Activated T-helper 9 cell treated with anti-CD3 and anti-CD28 coated beads, Interleukin-2, amount 50 U/mL, for 16 hours (primary cell): ENCODE measurements at places on chromosomes 12 and 14.
A peak's percentile ranks its signal among the peaks of the same experiment; 100 is the strongest.

DNA sequence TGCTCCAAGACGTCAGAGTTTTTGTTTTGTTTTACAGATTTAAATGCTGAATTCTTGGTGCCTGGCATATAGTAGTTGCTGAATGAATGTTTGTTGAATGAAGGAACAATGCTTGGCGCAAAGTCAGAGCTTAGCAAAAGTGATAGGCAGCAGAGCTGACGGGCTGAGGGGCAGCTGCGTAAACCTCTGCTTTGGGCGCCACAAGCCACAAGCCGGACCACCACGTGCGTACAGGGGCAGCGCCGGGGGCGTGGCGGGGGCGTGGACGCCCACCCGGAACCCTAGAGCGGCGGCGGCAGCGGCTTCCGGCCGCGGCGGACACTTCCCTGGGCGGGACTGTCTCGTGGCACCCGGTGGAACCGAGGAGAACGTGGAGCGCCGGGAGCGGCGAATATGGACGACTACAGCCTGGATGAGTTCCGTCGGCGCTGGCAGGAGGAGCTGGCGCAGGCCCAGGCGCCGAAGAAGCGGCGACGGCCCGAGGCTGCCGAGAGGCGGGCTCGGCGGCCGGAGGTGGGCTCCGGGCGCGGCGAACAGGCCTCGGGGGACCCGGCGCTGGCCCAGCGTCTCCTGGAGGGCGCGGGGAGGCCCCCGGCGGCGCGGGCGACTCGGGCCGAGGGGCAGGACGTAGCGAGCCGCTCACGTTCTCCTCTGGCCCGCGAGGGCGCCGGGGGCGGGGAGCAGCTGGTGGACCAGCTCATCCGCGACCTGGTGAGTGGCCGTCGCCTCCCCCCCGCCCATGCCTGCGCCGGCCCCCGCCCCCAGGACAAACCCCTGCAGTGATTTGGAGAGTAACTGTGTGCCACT is at the start of gene FBXW8:
TSS of gene FBXW8 (plus strand) at position 306 of the 807 bp plus-strand sequence. CDS start at position 394, 88 bp downstream.
- peak; percentile 46 for DNase-seq

- no peak for DNase-seq
Observed at GRCh38 chr12:23495472-23495871, 454.0 kb downstream of the SOX5 start.

DNA sequence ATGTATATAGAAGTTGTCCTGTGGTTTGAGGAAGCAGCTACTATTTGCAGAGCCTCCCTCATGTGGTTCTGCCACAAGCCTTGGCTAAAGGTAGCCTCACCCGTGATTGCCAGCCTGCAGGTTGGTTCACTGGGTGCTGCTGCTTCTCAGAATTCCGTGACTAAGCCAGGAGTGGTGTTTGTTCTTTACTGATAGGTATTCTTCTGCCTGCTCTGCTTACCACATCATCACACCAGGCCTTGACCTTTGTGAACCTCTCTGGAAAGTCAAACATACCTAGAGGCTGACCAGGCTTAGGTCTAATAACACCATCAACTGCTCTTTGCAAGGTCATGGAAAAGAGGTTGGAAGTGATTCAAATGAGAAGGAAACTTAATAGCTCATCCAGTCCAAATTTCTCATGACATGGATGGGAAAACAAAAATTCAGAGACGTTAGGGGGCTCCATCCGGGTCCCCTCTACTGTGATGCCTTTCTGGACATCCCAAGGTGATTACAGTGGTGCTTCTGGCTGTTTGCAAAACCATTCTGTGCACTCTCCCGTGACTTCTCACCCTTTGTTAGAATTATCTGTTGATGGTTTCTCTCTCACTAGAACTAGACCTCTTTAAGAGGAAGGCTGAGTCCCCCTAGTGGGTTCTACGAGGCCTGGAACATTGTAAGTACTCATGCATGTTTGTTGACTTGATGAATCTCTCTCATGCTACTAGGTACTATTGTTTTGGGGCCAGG is 8.5 kb upstream of the SOCS2 start:
- DNase-seq = no peak

DNA sequence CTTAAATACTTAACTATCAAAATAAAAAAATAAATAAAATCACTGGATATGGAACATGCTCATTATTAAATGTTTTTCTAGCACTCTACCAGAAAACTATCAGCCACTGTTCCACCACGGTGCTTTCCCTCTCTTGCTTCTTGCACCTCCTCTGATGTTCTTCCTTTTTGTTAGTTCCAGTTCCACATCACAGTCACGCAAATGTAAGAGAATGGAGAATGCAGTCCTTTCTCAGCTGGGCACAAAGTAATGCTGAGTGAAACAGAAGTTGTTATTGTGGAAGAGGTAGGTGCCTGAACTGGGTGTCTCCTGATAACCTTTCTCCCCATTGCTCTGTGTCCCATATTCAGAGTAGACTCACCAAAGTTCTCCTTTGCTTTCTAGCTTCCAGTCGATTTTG is 1116.9 kb upstream of the TMEM132C start:
- DNase-seq = no peak

DNA sequence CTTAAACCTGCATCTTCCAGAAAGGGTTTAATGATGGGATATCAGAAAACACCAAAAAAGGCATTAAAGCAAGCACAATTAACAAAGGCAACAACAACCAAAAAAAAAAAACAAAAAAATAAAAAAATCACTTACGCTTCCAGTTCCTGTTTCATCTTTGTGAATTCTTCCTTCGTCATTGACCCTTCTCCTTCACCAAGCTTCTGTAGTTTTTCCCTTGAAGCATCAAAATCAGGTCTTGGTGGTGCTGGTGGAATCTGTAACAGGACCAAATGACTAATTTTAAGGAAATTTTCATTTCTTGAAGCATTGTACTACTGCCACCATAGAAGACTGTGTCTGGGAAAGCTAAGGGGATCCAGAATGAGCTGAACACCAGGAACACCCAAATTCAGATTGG is 24.5 kb downstream of the SNX6 start:
- DNase-seq = no peak

DNA sequence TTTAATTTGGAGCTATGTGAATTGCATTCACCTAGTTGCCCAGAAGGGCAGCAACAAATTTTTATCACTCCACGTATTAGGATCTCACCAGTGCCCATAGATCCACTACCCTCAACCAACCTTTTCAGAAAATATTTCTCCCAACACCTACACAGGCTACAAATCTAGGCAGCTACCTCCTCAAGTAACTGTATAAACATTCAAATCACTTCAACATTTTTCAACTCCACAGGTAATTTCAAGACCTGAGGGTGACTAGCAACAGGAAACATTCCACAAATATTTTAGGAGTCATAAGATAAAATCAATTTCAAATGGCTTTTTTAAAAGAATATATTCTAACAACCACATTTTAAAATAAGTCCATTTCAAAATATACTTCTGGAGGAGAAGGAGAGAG is 12.9 kb downstream of the PHLDA1 start:
- DNase-seq = no peak

- no peak for DNase-seq
Observed at GRCh38 chr12:94561943-94562411, 88.4 kb downstream of the TMCC3 start.

GRCh38 chr12:50103767-50104321 is at the start of gene GPD1:
Gene GPD1, plus strand, starts transcription at chr12:50104008. Its CDS starts 43 bp downstream, at chr12:50104051.
- no peak for DNase-seq

DNA sequence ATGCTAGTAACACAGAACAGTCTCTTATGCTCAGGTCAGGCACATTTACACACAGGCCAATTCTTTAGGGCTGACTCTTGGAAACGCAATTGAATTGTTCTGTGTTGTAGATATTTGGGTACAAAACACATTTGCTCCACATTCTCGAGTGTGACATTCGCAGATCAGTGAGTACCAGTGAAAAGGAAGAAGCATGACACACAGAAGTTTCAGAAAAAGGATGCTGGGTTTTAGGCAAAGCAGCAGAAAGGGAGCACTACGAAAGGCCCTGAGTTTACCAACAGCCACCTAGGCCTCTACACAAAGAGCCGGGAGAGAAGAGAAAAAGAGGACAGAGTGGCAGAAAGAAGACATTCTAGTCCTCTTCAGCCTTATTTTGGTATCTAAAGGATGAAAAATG is 254.4 kb upstream of the BTG1 start:
- DNase-seq = no peak

GRCh38 chr14:33643426-33644181 is 307.3 kb downstream of the EGLN3 start:
- no peak for DNase-seq

- no peak for DNase-seq
Observed at GRCh38 chr12:130452546-130452945, 114.9 kb downstream of the PIWIL1 start.

DNA sequence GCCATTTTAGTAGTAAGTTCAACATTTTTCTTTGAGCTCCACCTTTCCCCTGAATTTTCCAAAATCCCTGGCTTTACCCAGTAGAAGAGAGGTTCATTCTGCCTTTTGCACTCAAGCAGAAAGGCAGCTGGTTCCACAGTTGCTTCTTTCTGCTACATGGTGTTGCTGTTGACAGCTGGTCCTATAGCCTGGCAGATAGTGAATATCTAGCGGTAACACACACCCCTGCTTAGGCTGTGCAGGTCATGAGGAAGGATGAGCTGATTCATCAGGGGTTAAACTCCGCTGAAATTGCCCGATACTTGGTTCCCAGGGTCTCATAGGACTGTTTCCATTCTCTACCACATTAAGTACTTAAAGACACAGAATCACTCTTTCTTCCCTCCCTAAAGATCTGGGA is 62.4 kb downstream of the PUS7L start:
- DNase-seq = no peak

DNA sequence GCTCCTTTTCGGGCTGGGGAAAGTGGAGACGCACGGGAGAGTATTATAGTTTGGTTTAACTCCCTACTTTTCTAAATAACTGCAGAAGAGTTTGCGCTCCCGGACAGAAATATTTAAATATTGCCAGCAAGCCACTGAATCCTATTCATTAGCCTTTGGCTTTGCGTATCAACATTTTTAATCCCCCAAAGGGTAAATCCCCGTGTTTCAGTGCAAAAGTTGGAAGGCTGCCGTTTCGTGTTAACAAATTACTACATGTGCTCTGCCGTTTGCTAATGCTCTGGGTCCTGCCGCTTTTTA is 372 bp upstream of the DPF3 start:
- DNase-seq = no peak

DNA sequence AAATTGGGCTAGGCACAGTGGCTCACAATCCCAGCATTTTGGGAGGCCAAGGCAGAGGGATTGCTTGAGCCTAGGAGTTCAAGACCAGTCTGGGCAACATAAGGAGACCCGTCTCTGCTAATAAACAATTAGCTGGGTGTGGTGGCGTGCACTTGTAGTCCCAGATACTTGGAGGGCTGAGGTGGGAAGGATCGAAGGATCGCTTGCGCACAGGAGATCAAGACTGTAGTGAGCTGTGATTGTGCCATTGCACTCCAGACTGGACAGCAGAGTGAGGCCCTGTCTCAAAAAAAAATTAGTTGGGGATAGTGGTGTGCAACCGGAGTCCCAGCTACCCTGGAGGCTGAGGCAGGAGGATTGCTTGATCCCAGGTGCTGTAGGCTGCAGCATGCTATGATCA is 38.7 kb upstream of the BCL7A start:
- no peak for DNase-seq

DNA sequence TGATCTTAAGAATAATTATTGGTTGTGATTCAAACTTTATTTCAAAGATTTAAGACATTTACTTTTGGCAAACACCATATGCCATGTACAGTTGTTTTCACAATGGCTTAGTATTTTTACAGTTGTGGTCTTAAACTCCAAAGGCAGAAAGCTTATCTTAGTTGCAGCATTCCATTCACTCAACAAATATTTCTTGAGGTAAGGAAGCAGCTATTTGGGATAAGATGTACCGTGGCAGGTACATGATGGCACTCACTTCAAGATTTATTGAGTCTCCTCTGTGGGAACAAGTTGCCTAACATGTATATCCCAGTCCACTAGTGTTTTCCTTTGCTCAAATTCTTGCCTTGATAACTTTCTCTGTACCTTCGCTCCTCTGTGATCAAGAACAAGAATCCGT is 8.0 kb upstream of the MON2 start:
- no peak for DNase-seq

- no peak for DNase-seq
Observed at GRCh38 chr12:23141335-23141734, 516.4 kb downstream of the ETNK1 start.

GRCh38 chr12:95648990-95649791 is 97.9 kb upstream of the USP44 start:
- no peak for DNase-seq

DNA sequence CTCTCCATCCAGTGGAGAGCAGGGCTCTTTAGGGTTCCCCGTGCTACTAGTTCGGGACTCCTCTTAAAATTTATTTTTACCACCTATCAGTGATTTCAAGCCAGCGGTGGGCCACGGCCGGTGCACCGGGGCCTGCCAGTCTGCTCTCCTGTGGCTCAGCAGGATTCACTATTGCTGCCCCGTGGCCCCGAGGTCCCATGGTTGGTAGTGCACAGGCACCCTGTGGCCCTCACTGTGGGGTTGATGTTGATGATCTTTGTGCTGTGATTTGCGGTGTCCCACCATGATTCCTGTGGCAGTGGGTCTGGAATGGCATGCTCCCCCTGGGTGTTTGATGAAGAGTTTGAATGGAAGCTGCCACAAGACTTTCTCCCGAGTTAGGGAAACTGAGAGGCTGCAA is 12.6 kb upstream of the MEG3 start:
- no peak for DNase-seq
